ENCODE measurements at places on chromosomes 6 and 20. TPM values are rescaled to one million over a fixed set of nuclear protein-coding genes. Genes with fewer than 3 reads are reported as not detected.

SLC17A1 gene
- total RNA-seq: not detected

C20orf141 gene
- total RNA-seq: not detected

PDE10A gene
- 8.0 TPM for total RNA-seq

PSMA7 gene
- 342 TPM for total RNA-seq

BTN2A1 gene
- total RNA-seq: 22.3 TPM

MEI4 gene
- total RNA-seq: 1.4 TPM

ZNF512B gene
- 23.1 TPM for total RNA-seq

SH3BGRL2 gene
- total RNA-seq: 9.0 TPM

BPIFA1 gene
- total RNA-seq: not detected

XKR7 gene
- total RNA-seq: 0.28 TPM

RPL10A gene
- total RNA-seq: 1,301 TPM

VGLL2 gene
- not detected for total RNA-seq

PNRC1 gene
- 135 TPM for total RNA-seq

MLN gene
- not detected for total RNA-seq

ZC2HC1B gene
- not detected for total RNA-seq

XPO5 gene
- 16.7 TPM for total RNA-seq

TNNC2 gene
- total RNA-seq: not detected

RAMACL gene
- 0.53 TPM for total RNA-seq

ZNF165 gene
- total RNA-seq: 1.0 TPM

EEF1A2 gene
- 59.5 TPM for total RNA-seq

HUS1B gene
- 0.32 TPM for total RNA-seq

ARMC2 gene
- 6.6 TPM for total RNA-seq

ENPP5 gene
- 8.8 TPM for total RNA-seq

CFAP61 gene
- total RNA-seq: 0.72 TPM

PNPLA1 gene
- not detected for total RNA-seq

DDO gene
- 4.6 TPM for total RNA-seq

PABPC1L gene
- 16.4 TPM for total RNA-seq

UBR2 gene
- total RNA-seq: 36.0 TPM

RAB32 gene
- 11.9 TPM for total RNA-seq

FAM162B gene
- total RNA-seq: 1.5 TPM

TNFRSF6B gene
- total RNA-seq: 0.78 TPM

LRRN4 gene
- total RNA-seq: not detected

WFDC12 gene
- total RNA-seq: not detected

CDH22 gene
- total RNA-seq: 2.9 TPM

AIF1 gene
- 104 TPM for total RNA-seq

ELOVL5 gene
- 178 TPM for total RNA-seq

CST3 gene
- total RNA-seq: 1,041 TPM

CHMP4B gene
- total RNA-seq: 101 TPM

OR2H2 gene
- total RNA-seq: not detected

CLPSL2 gene
- not detected for total RNA-seq

SLC22A1 gene
- total RNA-seq: 0.69 TPM

GNL1 gene
- 48.9 TPM for total RNA-seq

APOM gene
- 4.5 TPM for total RNA-seq

EFCAB8 gene
- total RNA-seq: 0.07 TPM

ALDH8A1 gene
- 0.43 TPM for total RNA-seq

RNF144B gene
- total RNA-seq: 6.5 TPM
